ENCODE measurements at places on chromosomes 7 and 10.

DNA sequence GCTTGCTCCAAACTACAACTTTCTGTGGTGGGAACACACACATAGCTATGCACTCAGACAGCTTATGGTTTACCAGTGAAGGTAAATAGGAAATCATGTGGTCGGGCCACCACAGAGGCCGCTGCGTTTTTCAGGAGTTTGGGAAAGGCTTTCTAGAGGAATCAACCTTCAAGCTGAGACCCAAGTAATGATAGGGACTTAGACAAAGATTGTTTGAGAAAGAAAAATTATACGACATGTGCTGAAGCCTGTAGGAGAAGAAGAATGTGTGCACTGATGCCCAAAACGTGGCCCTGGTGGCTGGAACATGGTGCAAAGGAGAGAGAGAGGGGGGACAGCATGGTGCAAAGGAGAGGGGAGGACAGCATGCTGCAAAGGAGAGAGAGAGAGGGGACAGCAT is 61.2 kb upstream of the VIPR2 start:
- DNase-seq, result no peak

- no peak for DNase-seq
Observed at GRCh38 chr7:46291050-46291438, 370.0 kb upstream of the IGFBP3 start.

- DNase-seq, result no peak
Observed at GRCh38 chr7:2471022-2471329, 5.2 kb downstream of the GRIFIN start.

DNA sequence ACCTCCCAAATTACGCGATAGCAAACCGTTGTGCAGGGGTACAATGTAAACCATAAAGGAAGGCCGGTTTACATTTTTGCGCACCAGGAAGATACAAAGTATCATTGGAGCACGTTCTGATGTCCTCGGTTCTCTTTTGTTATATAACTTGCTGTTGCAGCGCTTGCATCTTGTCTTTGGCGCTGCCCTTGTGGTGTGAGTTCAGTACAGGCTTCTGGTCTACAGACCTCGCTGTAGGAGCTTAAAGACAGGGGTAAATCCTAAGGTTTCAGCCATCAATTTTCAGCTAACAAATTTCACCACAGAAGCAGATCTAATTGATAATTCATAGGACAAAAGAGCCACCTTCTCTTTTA is 1.5 kb upstream of the MKX start:
- DNase-seq, result no peak

DNA sequence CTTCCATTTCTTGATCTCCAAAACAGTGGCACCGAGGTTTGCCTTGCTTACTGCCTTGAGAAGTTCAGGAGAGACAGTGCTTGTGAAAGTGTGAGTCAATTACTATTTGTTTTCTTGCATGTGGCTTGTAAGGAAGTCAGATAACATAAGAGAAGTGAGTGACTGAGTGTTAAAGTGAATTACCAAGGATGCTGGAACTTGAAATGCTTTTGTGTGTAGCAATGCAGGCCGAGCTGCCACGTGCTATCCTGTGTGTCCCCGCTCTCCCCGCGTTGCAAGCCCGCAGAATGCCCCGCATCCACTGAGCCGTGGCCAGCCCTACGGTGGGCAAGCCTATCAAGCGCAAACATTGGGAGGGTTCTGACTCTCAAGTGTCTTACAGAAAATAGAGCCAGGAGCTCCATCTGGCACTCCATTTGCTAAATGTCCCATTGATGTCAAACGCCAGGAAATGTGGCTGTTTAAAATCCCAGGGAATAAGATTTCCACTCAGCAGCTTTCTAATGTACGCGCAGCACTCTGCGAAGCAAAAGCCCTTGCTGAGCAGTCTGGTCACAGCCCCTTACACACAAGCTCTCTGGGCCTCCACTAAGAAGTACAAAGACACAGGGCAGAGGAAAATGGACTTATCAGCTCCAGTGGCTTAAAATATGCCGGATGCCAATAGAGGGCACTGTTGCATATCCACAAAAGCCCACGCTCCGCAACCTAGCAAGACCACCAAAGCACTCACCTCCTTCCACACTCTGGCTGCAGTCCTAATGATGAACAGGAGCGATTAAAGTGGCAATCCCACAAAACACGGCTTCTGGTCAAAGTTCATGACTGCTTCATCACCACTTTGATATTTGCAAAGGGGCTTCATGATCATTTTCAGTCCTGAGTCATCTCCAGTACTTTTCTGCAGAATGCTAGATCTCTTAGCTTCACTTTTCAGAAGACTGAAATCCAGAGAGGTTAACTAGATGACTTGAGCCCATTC is 158.0 kb upstream of the ITGB1 start:
- no peak for DNase-seq

GRCh38 chr10:3054183-3054850 is 13.0 kb upstream of the PFKP start:
- no peak for DNase-seq

DNA sequence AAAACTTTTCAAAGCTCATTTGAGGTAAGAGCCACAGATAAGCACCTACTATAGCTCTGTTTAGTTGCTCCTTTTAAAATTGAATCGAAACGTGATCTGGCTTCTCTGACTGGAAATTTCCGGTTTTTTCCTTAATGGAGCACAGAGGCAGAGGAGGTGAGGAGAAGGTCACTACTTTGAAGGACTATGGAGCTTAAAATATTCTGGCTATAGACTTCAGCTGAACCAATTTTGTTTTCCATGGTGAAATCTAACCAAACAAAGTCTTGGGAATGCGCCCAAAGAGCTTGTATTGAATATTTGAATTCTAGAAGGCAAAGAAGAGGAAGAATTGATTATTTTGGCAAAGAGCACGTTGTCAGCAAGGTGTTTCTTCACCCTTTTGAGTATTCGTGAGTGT is 711.1 kb downstream of the SUGCT start:
- no peak for DNase-seq

DNA sequence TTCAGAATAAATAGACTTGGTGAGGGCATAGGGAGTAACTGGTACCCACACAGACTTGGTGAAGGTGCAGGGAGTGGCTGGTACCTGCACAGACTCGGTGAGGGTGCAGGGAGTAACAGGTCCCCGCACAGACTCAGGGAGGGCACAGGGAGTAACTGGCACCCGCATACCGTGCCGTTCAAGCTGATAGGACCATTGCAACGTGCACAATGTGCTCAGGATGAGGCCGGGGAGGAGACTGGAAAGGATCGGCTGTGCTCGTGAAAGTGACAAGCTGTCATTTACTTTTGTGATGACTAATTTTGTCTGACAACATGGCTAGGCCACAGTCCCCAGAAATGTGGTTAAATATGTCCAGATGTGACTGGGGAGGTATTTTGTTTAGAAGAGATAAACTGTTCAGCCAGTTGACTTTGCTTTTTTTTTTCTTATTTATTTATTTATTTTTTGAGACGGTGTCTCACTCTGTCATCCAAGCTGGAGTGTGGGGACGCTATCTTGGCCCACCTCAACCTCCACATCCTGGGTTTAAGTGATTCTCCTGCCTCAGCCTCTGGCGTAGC is 76.2 kb upstream of the NMT2 start:
- no peak for DNase-seq

DNA sequence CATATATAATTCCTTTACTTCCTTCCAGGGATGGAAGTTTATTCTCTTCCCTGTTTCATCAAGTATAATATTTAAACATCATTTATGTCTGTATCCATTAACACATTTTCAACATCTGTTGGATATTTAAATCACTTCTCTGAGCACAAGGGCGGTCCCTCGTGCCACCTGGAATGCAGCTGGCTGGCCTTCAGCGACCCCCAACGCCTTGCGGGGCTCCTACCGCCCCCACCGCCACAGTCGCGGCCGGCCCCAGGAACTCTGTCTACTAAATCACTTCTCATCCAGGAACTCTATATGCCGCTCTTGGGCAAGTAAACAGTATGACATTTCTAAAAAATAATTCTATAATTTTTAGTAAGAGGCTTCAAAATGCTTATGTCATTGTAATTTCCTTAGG is 221.1 kb upstream of the PTN start:
- DNase-seq, result no peak

DNA sequence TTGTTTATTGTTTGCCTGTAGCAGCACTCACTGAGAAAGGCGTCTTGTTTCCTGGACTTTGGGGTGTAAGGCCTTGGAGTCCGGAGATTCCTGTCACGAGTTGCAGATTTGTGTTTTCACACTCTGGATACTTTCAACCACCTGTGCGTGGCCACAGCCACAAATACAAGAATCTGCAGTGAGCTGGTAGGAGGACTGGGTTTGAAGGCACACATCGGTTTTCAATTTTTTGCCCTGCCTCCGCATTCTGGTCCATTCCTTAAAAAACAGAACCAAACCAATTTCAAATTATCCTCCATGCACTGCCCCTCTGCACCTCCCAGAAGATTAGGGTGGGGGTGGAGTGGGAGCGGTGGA is 619 bp downstream of the EXOC4 start:
- DNase-seq, result no peak

DNA sequence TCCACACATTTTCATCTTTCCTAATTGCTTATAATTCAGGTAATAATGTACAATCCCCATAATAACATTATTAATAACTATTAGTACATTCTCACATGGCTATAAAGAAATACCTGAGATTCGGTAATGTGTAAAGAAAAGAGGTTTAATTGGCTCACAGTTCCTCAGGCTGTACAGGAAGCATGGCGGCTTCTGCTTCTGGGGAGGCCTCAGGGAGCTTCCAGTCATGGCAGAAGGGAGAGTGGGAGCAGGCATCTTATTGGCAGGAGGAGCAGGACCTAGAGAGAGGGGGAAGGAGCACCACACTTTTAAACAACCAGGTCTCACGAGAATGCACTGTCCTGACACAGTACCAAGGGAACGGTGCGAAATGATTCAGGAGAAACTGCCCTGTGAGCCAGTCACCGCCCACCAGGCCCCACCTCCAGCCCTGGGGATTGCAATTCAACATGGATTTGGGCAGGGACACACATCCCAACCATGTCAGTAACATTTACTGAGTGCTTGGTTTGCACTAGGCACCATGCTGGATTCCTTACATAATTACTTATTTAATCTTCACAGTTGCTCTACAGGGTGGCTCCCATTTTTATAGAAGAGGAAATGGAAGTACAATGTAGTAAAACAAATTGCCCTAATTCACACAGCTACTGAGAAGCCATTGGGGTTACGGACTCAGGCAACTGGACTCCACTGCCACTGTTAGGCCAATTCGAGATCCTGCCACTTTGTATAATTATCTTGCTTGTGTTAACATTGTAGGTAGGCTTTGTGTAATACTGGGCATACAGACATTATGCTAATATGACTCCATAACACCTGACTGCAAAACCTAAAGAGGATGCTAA is 8.7 kb upstream of the ESYT2 start:
- DNase-seq, result no peak

- DNase-seq, result no peak
Observed at GRCh38 chr7:129213828-129214227, 11.0 kb upstream of the AHCYL2 start.

DNA sequence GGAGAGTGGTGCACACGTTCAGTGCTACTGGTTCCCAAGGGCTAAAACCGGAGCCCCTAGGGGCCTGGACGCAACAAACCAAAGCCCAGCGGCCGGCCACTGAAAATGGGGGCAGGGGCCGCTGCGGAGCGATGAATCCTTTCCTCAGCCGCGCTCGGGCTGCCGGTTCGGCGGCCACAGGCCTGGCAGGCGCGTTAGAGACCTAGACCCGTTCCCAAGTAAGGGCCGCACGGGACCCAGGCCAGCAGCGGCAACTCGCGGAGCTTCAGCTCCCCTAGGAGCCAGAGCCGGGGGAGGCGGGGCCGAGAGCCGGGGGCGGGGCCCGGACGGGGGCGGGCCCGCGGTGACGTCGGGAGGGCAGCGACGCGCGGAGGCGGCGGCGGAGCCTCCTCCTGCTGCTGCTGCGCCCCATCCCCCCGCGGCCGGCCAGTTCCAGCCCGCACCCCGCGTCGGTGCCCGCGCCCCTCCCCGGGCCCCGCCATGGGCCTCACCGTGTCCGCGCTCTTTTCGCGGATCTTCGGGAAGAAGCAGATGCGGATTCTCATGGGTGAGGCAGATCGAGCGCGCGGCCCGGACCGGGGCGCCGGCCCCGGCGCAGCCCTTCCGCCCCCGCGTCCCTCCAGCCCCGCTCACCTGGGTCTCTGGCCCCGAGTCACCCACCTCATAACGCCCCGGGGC is at the start of gene ARF5:
Gene ARF5 (plus strand): TSS at position 393 of the 678 bp plus-strand sequence. CDS start 88 bp downstream, at position 481.
- peak; percentile 54 for DNase-seq

DNA sequence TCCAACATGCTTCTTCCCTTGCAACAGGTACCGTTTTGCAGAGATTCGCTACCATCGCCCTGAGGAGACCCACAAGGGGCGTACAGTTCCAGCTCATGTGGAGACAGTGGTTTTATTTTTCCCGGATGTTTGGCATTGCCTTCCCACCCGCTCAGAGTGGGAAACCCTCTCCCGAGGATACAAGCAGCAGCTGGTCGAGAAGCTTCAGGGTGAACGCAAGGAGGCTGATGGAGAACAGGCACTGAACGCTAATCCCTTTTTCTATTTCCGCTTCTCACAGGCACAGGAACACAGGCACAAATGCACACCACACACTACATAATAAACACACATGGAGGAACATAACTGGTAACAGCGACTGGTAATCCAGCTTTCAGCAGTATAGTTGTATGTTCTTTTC is 35.2 kb downstream of the CCAR1 start:
- DNase-seq, result no peak

DNA sequence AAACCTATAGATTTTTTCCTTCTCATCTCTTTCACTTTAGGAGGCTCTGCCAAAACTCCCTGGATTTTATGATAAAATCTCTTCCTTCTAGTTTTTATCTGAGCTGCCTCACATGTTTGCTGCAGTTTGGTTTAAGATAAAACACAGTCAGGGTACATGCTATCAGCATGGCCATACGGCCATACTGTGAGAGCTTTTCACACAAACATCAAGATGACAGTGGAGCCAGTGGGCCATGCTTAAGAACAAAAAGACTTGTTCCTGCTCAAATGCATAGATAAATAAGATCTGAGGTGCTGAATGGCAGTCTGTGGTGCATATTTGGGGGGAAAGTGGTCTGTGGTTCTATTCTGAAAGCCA is 91.0 kb downstream of the ELMO1 start:
- DNase-seq, result no peak

GRCh38 chr10:133442191-133442966 is 11.4 kb upstream of the SCART1 start:
- DNase-seq, result no peak

DNA sequence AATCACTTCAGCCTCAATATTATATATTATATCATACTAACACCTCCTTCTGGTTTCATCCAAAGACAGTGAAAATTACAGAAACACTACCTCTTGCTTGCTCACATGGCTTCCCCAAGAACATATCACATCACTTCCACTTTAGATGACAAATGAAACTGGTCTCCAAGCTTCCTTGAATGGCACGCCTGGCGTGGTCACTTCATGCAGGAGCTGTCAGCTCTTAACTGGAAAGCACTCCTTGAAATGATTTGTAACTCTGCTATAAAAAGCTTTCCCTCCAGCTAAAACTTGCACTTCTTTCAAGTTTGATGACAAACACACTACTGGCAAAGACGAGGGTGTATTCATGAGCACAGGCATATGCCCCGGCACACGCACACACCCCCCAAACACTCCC is 84.1 kb upstream of the INHBA start:
- DNase-seq, result no peak

All from AG09319 (cell line).